Fibroblast of skin of back (primary cell): ENCODE measurements at places on chromosomes 4 and X.

- peak; percentile 19 for DNase-seq
These were observed 11.0 kb upstream of the DUSP9 start for GRCh38 chrX:153635788-153636668.

GRCh38 chrX:82218361-82218760, 1016.5 kb downstream of the SH3BGRL start:
- DNase-seq = peak; percentile 10

DNA sequence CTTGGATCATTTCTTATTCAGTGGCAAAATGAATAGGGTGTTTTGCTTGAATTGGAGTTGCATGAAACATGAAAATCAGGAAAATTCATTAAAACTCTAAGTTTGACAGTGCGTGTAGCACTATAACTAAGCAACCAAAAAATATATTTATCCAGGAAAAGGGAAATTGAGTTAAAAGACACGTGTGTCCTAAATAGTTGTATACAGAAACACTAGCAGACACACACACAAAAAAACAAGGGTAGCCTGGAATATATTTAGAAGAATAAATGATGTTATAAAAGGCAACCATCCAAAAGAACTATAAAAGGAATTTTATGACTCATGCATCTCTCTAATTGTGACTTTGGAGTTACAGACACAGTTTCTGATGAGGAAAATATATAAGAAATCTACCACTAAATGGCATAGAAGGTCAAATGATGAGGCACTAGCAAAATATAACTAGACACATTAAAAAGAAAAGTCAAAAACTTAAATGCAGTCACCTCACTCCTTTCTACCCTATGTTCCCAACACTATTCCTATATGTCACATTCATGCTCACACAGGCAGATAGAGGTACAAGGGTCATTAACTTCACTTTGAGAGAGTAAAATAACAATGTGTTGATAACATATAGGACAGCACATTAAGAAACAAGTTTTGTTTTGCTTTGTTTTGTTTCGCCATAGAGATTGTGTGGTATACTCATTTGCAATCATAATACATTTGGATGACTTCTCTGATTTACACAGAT, 793.6 kb upstream of the INTU start:
- DNase-seq = peak; percentile 73

GRCh38 chr4:71711044-71711984, 72.6 kb downstream of the GC start:
- no peak for DNase-seq

DNA sequence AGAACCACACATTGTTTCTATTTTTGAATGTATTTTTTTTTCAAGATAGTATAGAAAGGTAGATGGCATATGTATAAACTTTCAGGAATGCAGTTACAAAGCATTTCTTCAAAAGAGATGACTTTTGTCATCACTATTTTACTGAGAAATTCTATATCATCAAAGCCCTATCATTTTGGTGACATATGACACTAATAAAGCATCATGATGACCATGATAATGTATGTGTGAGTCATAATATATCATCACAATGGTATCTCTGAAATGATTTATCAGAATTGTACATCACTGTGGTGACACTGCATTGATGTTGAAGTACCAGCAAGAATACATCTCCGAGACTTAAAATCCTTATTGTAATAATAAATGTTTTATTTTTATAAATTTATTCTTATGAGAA, 1740.8 kb downstream of the PCDH7 start:
- DNase-seq = peak; percentile 7
